IMR-90 (cell line): ENCODE measurements at places on chromosomes 1 and 21.

- no peak for DNase-seq
Observed at GRCh38 chr1:210291786-210292230, 36.9 kb upstream of the HHAT start.

DNA sequence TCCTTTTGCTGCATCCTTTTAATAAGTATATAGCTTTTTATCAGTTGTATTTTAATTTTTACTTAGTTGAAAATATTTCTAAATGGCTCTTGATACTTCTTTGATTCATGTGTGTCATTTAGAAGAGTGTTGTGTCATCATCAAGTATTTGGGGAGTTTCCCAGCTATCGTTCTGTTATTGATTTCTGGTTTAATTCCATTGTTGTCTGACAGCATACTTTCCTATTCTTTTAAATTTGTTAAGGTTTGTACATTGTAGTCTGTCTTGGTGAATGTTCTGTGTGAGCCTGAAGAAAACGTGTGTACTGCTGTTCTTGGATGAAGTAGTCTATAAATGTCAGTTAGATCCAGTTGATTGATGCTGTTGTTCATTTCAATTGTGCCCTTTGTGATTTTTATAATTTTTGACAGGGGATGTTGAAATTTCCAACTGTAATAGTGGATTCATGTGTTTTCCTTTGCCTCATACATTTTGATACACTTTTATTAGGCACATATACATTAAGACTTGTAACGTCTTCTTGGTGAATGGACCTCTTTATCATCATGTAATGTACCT is 24.8 kb downstream of the SDCCAG8 start:
- no peak for DNase-seq

GRCh38 chr1:100234432-100234831 is 15.2 kb downstream of the DBT start:
- no peak for DNase-seq

DNA sequence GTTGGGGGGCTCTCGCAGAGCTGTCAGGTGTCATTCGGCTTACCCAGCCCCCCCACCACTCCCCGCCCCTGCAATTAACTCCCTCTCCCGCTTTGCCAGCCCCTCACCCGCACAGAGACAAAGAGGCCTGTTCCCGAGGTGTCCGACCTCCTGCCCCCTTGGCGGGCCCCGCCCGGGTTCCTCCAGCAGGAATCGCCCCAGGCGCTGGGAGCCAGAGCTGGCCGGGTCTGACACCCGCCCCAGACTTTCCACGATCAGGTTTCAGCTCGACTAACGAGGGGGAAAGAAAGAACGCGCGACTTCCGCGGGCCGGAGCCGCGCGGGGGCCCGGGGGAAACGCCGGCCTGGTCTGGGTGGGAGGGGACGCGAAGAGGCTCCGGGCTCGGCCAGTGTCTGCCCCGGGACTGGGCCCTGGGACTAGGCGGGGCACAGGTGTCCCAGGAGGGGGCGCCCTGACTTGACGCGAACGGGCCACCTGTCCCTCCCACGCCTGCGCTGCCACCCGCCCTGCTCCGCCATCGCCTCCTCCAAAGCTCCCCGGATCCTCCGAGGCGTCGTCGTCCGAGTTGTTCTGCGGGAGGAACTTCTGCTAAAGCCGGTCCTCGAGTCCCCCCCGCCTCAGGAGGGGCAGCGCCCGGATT is 36.4 kb upstream of the HHAT start:
- no peak for DNase-seq

DNA sequence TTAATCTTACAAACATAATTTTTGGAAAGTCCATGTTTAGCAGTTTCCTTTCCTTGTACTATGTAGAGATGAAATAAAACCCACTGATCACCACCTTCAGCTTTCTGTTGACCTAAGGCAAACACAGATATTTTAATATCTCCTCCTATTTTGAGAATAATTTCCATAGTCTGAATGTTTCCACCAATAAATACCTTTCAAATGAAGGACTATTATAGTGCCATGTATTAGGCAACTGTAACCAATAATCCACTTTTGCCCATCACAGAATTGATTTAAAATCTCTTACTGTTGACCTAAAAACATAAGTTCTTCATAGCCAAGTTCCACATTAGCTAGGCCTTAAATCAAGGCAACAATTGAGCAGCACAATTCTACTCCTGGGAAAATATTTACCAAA is 1.8 kb downstream of the CDC42BPA start:
- DNase-seq = no peak
